ENCODE measurements at places on chromosomes 6 and 20.

- DNase-seq = no peak
Observed at GRCh38 chr6:11701573-11701972, 77.0 kb downstream of the ADTRP start.

DNA sequence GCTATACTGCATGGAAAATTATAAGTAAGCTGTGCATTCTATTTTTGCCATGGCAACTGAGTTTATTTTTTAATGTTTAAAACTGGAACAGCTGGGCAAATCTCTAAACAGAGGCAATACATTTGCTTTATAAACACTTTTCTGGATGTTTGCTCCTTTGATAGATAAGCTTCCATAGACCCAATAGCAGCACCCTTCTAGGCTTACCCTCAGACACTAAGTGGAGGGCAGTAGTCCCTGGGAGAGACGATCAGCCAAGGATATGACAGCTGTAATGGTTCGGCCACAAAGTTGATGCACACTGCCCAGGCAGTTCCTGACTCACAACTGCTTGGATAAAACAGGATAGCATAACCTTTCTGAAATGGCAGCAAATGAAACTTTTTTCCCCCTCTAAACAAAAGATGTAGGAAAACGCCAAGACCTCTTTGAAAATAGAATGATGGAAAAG, 8.5 kb upstream of the MRPS10 start:
- DNase-seq = no peak

DNA sequence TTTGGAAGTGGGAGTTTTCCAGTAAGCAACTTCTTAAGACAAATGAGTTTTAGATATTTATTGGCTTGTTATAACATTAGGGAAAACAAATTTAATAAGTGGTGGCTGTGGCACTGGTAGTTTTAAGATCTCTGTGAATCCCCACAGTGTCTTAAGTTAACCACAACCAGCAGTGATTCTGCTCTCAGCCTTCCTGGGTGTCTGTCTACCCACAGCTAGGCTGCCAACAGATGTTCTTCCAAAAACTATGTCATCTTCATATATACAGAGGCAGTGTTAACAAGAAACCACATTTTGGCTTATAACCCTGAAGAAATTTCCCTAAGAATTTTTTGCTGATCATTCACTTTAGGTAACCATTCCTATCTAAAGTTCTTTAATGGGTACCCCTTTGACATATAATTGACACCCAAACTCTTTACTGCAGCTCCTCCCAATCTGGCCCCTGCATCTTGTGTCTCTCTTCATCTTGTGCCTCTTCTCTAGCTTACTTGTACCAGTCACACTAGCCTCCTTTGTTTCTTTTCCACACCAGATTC, 52.7 kb downstream of the TOP1 start:
- DNase-seq = no peak

DNA sequence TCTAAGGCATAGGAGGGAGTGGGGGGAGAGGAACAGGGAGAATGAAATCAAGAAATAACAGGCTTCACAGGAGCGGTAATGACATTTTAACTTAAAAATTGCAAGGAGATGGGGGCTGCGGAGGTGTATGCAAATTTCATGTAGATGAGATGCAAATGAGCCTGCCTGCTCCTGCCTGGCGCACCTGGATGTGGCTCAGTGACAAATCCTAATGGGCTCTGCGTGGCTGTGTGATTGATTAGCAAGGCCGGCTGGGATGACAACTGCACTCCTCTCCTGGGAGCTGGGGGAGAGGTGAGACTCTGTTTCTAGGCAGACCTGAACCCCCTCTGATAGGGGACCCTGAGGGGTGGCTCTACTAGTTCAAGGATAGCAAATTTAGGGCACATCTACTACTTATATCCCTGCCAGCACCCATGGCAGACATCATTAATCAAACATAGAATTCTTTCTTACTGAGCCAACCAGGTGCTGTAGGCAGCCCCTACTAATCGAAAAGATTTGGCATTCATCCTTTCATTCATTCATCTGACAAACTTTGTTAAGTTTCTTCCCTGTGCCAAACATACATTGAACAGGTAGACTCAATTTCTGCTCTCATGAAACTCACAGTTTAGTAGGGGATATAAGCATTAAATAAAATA, 38.4 kb upstream of the TGM2 start:
- no peak for DNase-seq

GRCh38 chr6:138493413-138493812, 5.9 kb downstream of the NHSL1 start:
- no peak for DNase-seq
